ENCODE measurements at places on chromosomes 7 and 10.

- DNase-seq: no peak
These were observed 239.1 kb downstream of the EBF3 start for GRCh38 chr10:129725011-129725410.

DNA sequence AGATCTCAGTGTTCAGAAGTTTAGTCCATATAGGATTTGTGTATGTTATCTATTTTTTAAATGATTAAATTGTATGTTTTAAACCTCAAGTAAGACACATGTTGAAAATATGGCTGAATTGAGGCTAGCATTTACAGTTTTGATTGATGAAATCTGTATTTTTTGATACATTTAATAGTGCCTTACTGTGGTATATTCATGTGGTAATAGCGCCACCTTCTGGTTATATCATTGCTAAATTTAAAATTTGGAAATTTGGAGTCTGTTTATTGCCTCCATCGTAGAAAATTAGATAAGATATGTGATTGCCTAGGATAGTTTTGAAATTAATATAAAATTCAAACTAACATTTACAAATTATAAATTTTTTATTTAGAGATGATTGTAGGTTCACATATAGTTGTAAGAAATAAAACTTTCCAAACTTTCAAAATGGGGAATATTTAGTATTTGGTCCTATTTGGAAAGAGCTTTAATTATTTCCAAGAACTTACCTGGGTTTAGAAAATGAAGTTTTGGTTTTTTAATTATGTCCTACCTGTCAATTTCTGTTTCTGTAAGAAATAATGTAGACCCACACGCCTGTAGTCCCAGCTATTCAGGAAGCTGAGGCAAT is 19.1 kb upstream of the ARMS2 start:
- DNase-seq: peak; percentile 76

- peak; percentile 1 for DNase-seq
These were observed 31.5 kb downstream of the MBL2 start for GRCh38 chr10:52740913-52741675.

GRCh38 chr10:17683541-17683940 is 39.6 kb downstream of the STAM start:
- no peak for DNase-seq

DNA sequence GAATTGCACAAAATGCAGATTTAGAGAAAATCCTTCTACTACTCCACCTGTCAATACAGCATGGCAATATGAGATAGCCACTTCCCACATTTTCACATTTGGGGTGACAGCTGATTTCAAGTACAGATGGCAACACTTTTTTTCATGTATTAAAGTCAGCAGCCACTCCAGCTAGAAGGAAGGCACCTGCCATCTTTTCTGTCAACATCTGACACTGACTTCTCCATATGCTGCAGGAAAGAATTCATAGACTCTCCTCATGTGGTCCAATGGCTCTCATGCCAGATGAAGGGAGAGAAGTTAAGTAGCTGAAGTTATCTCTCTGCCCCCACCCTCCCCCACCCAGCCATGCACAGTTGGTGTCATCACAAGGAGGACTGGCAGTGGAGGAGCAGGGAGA is 912.0 kb downstream of the SORCS1 start:
- DNase-seq: no peak

DNA sequence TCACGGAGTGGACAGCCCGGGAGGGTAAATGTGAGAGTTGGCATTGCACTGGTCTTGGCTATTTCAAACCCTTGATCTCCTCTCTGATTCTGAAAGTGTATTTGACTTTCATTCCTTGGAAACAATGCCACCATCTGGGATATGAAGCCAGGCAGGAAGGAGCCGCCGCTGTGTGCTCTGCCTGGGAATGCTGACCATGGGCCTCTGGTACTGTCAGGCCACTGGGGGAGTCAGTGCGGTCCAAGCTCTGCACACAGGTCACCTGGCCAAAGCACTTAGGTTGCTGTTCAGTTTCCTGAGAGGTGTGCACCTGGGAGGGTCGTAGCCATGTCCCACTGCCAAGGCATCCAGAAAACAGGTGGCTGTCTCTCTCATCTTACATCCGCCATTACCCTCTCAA is 68.5 kb upstream of the SHH start:
- DNase-seq: no peak

GRCh38 chr7:140518370-140519006 is 39.2 kb upstream of the MKRN1 start:
- no peak for DNase-seq

DNA sequence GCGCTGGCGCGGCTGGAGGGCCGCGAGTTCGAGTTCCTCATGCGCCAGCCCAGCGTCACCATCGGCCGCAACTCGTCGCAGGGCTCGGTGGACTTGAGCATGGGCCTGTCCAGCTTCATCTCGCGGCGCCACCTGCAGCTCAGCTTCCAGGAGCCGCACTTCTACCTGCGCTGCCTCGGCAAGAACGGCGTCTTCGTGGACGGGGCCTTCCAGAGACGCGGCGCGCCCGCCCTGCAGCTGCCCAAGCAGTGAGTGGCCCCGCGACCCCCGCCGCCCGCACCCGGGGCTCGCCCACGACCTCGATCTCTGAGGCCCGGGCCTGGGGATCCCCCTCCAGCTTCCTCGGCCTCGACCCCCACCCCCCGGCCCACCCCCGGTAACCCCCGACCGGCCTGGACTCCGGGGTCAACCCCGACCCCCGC is 537 bp downstream of the FOXK1 start:
- peak; percentile 36 for DNase-seq

DNA sequence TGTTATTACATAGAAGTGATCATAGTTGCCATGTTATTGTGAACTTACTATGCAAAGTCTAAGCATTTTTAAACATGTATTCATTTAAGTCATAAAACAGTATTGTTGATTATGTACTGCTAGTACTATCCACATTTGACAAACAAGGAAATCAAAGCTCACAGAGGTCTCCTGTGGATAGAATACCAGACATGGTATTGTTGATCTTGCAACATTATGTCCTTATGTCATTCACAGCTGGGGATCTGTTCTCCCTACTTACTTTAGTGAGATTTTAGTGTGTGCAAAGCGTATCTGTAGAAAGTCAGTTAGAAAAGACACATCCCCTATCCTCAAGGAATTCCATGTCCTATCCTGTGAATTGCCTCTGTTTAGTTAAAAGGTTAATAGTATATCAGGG is 106.1 kb downstream of the SND1 start:
- no peak for DNase-seq

DNA sequence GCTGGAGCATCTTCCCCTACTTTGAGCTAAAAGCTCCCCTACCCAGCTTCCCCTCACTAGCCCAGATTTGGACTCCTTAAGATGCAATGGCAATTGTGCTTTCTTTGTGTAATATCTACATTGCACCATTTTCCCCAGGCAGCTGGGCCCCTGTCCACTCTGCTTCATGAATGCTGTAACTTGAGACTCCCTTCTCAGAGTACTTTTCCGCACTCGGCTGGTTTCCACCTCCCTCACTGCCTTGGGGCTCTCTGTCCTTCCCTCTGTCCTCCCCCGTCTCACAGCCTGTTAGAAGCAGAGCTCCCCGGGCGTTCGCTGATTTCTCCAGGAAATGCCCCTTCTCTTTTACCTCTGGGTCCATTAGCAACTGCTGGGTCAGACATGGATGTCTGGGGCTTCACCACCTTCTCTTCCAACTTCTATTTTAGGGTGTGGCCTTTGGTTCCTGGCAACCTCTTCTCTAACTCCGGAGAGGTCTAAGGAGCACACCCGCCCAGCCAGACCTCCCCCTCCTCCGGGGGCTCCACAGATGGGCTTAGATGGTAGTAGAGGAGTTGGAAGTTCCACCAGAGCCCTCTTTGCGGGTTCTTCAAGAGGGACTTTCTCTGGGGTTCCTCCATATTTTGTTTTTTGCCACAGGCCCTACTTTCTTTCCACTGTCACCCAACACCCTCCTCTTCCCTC is 2.9 kb upstream of the TMEM72 start:
- no peak for DNase-seq

DNA sequence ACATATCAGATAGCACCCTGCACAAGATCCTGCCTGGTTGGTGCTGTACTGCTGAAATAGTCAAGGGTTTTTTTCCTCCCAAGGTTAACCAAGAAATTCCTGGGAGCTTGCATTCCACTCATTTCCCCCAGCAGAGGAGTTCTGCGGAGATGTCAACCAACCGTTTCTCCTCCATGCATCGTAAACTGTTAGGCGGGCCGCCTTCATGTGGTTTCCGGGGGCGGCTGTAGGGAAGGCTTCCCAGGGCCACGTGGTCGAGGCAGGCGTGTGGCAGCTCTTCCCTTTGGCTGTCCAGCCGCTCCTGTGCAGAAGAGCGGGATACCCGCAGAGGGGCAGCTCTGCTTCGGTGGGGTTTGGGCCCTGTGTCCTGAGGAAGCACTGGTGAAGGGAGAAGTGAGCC is 113.7 kb downstream of the RGS10 start:
- DNase-seq: no peak

DNA sequence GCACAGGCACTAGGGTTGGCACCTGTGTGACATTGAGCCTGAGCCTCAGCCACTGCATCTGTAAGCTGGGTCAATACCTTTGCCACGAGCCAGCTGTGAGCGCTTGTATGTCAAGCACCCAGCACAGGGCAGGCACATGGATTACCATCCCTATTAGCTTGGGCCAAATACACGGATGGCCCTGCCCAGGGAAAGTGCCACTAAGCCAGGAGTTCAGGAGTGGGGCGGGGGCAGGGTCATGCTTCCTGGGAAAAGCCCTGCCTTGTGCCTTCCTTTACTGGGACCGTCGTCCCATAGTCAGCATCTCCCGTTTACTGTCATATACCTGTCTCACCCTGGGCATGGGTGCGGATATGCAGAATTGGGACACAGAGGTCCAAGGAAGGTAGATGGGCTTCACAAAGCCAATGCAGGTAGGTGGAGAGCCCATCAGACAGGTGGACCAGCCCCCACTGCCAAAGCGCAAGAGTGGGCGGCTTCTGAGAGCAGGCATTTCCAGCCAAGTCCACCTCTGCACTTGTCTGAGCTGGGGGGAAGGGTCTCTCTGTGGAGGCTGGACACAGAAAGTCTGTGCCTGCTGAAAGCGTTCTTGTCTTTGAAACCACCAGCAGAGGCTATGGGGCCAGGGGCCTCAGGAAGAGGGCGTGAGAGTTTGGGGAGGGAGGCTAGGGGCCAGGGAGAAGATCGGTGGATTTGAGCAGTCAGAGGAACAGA is 72.6 kb downstream of the VWA2 start:
- no peak for DNase-seq

DNA sequence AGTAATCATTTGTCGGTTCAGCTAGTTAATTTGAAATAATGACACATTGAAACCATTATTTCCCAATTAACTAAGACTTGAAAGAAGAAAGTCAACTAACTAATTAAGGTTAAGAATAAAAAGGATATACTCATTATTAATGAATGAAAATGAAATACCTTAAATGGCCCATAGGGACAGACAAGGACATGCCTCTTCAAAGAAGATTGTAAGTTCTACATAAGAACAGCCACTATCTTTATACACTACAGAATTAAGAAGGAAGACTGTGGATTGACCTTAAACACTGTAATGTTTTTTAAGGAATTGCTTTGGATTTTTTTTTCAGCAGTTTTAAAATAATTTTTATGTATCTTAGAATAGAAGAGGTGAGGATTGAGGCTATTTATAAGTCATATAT is 60.7 kb downstream of the CSTF2T start:
- DNase-seq: no peak

- no peak for DNase-seq
These were observed 71.2 kb downstream of the ALOX5 start for GRCh38 chr10:45444976-45445898.

GRCh38 chr7:47190462-47190861 is 391.4 kb downstream of the TNS3 start:
- DNase-seq: no peak

DNA sequence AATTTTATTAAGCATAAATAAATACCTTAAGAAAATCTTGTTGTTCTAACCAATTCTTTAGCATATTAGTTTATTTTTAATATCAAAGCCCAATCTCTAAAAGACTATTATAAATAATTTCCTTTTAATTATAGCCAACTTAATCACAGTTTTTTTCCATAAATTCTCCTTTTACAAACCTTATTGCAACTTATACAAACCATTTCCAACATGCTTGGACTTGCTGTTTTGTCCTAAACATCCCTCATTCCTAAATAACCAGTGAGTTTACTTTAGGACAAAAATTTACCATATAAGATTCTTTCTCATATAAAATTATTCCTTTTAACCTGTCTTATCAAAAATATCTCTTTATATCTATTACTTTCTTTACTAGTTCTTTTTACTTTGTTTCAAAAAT is 25.2 kb upstream of the LSM8 start:
- no peak for DNase-seq

DNA sequence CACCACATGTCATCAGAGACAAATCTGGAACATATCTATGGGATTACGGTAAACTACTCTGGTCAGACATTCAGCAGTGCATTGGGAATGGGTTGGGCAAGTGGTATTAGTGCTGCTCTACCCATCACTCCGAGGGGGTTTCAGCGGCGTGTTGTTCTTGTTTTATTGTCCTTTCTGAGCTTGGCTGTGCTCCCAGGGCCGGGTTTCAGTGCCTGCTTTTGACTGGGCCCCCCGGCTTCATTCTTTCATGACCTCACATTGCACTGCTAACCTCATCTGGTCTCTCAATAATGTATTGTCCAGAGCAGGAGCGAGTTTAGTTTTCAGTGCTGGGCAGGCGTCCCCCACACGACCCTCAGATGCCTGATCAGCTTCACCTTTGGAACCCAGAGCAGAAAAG is 364.6 kb downstream of the PAXIP1 start:
- DNase-seq: no peak

DNA sequence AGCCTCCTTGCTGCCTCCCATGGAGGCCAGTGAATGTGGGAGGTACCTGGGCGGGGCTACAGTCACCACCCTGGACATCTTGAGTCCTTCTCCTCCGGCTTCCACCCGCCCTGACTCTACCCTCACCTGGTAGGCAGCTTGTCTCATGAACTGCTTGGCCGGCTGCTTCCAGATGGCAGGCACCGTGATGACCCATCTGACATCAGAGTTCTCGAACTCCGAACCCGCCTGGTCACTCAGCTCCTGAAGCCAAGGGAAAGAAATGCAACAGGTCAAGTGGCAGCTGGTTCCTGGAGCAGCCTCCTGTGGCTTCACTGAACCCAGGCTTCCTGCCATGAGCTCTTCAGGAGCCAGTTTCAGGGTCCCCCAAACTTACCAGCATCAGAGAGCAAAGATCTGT is 50.1 kb downstream of the HSPA12A start:
- no peak for DNase-seq

DNA sequence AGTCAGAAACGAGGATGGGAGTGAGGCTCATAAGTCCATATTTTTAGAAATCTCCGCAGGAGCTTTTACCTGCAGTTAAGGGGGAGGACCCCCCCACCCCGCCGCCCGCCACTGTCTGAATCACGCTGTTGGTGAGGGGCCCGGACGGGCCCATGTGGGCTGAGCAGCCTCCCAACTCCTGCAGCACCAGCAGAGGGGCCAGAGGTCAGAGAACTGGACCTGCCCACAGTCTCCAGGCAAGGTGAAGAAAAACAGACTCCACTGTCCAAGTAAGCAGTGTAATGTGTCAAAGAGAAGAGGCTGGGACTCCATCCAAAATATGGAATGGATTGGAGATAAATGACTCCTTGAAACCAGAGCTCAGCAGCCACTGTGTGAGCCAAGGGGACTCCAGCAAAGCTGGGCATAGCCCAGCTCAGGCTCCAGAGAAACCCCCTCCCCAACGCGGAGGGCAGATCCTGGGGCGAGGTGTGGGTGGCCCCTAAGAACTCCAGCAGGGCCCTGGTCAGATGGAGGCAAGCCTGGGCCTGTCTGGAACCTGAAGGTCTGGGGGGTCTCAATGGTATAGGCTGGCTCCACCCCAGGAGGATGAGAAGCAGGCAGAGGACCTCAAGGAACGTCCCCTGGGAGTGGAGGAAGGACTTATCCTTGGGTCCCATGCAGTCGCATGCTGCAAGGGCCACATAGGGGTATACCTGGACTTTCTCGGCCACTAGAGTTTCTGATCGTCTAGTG is 128.5 kb upstream of the TNS3 start:
- no peak for DNase-seq

Measured in CD4-positive, alpha-beta T cell treated with Interleukin-17A for 1 hour (primary cell).